H1 (cell line): ENCODE measurements at places on chromosomes 7 and 10.

DNA sequence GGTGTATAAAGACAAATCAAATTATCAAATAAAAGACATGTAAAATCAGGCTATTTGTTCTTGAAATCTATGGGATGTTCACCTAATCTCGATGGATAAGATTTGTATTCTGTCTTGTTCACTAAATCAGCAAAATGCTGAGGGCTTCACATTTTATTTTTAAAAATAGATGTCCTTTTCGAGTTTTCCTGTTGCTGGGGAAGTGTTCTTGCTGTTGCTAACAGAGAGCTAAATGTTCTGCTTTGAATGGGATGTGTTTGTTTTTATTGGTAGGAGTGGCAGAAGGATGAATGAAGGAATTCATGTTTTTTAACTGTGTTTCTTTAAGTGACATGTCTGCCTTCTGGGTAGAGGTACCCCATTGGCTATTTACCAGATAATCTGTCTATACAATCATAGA lies 7.3 kb upstream of the SNX13 start:
- DNase-seq = no peak

- DNase-seq = no peak
Measured at GRCh38 chr7:131103997-131104396, 223.7 kb upstream of the MKLN1 start.

GRCh38 chr7:120725376-120726039 lies 132.4 kb downstream of the TSPAN12 start:
- DNase-seq = no peak

- no peak for DNase-seq
Measured at GRCh38 chr10:128053356-128053755, 72.9 kb downstream of the MKI67 start.

DNA sequence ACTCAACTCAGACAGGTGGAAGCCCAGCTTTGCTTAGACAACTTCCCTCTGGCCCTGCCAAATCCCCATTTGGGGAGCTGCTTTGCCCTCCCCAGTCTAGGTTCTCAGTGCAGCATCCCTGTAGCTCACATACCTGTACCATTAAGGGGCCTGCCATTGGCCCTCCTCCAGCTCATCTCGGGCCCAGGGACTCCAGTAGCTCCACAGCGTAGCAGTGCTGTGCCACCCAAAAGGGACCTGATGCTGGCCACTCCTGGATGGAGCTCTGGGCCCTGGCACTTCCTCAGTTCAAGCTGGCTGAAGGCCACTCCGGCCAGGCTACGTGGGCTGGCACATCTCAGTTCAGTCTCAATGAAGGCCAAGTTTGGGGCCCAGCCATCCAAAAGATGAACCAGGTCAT lies 7.4 kb downstream of the LRIT1 start:
- DNase-seq = no peak

GRCh38 chr7:38775506-38776175 lies 133.3 kb downstream of the VPS41 start:
- no peak for DNase-seq

- no peak for DNase-seq
Measured at GRCh38 chr7:117011419-117012260, 58.3 kb downstream of the ST7 start.

GRCh38 chr7:69599286-69599954 lies 1.1 kb downstream of the AUTS2 start:
- DNase-seq = no peak

DNA sequence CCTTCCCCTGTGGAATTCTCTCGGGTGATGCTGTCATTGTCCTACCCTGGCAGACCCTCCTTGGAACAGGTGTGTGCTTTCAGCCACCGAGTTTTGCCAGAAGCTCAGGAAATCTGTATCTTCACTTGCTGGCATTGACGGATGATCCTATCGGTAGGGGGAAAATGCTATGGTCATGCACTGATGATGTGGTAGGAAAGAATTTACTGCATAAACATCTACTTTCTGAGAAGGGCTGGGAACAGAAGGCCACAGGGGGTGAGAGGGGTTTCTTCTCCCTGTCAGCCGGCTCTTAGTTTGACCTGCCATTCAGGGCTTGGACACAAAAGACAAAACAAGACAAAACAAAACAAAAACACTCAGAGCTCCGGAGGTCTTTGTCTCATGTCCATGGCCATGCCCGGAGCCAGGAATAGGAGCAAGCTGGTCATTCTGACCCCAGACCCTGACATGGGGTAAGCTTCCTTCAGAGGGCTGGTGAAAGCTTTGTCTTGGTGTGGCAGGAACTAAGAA lies 43.6 kb upstream of the CARD11 start:
- DNase-seq = no peak

DNA sequence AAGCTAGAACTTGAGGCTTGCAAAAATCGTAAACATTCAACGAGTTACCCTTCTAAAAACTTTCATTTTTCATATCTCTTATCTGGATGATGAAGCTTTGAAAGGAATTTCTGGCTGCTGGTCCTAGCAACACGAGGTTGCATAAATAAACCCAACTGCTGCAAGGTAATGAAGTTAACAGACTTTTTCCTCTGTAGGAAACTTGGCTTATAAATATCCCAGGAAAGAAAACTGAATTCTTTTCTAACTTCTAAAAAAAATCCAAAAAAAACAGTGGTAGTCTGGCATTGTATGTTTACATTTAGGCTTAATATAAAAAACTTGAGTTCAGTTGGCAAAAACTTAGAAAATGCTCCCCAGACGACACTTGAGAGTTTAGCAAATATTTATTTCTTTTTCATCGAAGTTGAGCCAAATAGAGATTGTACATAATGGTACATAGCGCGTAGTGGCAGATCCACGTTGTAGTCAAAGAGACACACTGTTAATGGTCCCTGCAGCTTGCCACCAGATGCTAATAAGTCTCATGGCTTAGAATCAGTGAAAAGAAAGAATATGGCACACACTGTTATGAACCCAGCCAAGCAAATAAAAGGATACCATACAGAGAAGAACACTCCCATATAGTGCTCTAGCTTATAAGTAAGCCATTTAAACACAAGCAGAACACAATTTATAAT lies 200.3 kb upstream of the PCLO start:
- DNase-seq = no peak

DNA sequence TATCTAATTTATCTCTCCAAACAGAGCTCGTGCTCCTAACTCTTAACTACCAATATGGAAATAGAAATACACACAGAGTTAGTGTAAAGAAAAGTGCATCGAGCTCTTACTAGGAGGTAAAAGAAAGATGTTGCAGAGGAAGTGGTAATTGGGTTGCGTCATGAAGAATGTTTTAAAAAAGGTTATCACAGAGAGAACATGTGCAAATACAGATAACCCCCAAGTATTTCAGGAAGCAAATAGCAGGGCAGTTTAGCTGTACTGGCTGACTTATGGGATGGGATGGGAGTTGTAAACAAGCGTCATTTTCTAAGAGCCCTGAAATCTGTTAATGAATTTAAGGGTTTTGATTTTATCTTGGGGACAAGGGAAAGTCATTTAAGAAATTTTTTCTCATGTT lies 153.9 kb downstream of the AGMO start:
- no peak for DNase-seq

DNA sequence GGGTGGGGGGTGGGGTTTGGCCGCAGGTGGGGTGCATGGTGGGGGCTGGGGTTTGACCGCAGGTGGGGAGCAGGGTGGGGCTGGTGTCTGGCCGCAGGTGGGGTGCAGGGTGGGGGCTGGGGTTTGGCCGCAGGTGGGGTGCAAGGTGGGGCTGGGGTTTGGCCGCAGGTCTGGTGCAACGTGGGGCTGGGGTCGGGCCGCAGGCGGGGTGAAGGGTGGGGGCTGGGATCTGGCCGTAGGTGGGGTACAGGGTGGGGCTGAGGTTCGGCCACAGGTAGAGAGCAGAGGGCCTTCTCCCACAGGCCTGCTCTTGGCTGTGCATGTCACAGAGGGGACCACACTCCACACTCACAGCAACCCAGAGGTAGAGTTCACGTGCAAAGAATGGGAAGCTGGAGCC lies 586.6 kb downstream of the PTPRN2 start:
- DNase-seq = no peak

- no peak for DNase-seq
Measured at GRCh38 chr10:112471878-112472487, 25.0 kb downstream of the VTI1A start.

DNA sequence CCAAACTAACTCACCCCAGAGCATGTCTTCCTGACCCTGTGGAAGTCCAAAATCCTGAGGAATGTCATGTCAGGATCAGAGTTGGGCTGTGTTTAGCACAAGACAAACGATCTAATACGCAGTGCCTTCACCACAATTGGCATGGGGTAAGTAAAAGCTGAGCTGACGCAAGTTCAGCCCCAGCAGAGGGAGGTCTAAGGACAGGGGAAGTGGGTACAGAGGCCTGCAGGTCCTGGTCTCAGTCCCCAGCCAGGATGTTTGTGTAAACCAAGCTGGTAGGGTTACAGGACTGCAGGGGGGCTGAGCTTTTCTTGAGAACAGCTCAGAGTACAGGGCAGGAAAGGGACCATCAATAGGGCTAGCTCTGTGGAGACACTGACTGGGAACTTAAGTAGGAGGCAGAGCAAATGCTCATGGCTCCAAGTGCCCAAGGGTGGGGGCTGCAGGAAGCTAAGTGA lies 5.3 kb upstream of the KCNIP2 start:
- DNase-seq = no peak

DNA sequence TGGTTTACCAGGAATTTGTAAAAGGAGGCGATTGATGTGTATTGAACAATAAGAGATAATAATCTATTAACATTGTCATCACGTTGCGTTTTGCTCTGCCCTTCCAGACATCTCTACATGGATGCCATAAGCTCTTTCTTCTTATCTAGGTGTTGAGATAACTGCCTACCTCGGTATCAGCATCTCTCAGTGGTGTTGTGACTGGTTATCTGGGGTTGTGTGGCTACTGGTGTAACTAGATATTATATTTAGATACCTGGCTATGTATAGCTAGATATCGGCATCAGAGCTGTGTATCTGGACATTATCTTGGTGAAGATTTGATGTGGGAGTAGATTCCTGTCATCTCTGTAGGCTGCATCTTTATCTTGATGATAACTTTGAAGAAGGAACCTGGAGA lies 17.2 kb downstream of the GATA3 start:
- no peak for DNase-seq

- DNase-seq = no peak
Measured at GRCh38 chr10:21368728-21369425, 156.6 kb downstream of the SKIDA1 start.

GRCh38 chr10:91541481-91541880 lies 91.4 kb downstream of the PPP1R3C start:
- DNase-seq = no peak

DNA sequence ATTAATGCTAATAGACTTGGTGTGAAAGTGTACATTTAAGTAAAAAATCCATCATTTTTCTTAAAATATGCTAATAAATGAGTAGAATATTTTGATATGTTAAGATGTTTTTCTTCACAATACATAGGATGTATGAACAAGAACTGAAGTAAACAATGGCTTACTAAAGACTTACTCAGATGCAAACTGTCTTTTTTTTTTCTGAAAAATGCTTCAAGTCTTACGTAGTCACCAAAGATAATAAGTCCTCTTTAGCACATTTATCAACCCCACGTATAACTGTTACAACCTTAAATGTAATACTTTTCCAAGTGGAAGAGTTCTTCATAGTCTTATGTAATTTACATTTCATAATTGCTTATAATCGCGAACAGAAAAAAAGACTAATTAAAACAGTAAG lies 54.8 kb downstream of the MDFIC start:
- DNase-seq = no peak

- DNase-seq = no peak
Measured at GRCh38 chr10:79243181-79244067, 103.8 kb upstream of the PPIF start.

DNA sequence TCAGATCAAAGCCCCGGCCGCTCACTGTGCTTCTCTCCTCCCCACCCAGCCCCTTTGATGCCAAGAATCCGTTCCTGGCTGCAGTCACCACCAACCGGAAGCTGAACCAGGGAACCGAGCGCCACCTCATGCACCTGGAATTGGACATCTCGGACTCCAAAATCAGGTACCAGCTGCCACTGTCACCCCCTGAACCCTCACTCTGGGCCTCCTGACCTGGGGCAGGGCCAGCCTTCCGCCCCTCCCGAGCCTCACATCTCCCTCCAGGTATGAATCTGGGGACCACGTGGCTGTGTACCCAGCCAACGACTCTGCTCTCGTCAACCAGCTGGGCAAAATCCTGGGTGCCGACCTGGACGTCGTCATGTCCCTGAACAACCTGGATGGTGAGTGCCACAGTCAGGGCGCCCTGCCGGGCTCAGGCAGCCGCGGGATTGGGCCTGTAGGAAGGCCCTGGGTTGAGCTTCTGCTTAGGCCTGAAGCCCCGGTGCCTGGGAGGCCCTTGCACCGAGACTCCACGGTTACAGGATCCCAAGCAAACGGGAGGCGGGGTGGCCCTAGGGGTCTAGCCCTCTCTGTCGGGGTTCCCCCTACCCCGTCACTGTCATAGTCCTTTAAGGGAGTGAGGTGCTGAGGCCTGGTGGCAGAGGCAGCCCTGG lies 10.8 kb downstream of the TMEM120A start:
- no peak for DNase-seq

DNA sequence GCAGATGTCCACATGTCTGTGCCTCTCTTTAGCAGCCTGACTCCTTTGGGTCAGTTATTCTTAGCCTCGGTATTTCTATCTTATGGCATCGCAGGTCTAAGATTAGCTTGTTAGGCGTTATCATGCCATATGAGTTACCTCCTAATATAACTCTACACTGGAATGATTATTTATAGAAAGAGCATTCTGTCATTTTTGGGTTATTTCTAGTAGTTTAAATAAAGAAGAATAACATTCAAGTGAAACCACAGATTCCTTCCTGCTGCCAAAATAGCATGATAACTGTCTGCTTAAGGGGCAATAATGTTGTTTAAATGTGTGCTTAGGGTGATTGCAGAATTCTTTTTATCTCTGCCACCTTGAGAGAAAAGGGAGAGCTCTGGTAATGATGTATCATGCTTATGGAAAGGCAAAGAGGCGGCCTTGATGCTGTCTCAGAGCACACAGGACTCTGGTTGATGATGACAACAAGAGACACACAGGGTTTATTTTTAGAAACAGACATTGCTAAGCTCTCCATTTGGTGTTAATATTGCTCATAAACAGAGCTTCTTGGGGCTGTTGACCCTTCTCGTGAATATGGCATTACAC lies 10.4 kb downstream of the HDAC9 start:
- no peak for DNase-seq

- DNase-seq = no peak
Measured at GRCh38 chr10:569961-570627, 119.4 kb downstream of the DIP2C start.

DNA sequence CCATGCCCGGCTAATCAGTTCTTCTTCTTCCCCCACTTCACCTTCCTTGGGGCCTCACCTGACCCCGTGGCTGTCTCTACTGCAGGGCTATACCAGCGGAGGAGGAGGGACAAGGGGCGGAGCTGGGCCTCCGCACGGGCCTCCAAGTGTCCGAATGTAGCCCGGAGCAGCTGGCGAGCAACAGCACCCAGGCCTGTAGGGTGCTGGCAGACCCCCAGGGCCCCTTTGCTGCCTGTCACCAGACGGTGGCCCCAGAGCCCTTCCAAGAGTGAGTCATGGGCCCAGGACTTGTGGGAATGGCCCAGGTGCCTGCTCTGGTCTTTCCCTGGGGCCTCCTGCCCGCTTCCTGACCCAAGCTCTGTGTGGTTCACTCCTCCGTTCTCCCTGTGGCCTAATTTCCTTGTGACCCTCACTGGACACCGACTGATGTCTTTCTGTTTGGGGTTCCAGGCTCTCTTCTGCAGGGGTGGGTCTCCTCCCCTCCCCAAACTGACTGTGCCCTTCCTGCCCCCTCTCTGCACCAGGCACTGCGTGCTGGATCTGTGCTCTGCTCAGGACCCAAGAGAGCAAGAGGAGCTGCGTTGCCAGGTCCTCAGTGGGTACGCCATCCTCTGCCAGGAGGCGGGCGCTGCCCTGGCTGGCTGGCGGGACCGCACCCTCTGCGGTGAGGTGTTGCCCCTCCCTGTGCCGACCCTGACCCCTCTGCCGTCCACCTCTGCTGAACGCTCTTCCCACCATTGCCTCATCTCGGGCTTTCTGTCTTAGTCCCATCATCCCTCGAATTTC lies 35.2 kb downstream of the EPHB4 start:
- DNase-seq = no peak
